Omental fat pad (tissue), 4 donors: ENCODE measurements at places on chromosomes 1 and 21. TPM values are rescaled to one million over a fixed set of nuclear protein-coding genes. Genes with fewer than 3 reads are reported as not detected.

TTLL10 gene
- total RNA-seq, result 0.95 TPM

GRCh38 chr1:203564024-203564423, 62.6 kb upstream of the ATP2B4 start:
- DNase-seq, result no peak

DNA sequence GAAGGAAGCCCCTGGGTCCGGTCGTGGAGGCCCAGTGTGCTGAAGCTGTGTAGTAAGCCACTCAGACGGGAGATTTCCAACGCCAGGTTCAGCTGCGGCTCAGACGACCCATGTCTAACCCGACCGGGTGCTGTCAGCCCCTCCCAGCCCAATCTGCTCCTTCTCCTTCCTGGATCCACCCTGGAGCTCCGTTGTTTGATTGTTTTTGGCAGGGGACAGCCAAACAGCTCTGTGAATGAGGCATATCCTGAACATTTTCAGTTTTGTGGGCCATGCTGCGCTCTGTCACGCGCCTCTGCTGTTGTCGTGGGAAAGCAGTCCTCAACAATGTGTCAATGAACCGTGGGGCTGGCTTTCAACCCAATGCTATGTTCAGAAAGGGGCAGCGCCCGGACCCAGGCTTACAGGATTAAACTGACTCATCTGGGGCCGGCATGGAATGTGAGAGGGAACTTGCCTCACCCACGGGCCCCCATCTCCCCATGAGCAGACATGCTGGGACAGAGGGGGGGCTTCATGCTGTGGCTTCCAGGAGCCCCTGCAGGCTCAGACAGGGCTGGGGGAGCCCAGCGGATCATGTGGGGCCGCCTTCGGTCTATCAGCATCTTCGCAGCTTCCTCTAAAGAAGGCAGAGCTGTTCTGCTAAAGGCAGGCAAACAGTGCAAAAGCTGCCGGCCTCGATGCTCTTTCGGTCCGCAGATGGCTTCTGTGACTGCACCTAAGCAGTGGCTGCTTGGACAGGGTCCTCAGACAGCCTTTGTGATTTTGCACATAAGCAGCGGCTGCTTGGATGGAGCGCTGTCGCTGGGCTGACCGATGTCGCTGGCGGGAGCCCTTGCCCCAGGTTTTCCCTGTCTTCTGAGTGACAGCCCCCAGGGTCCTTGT, 101.7 kb downstream of the RIPK4 start:
- no peak for DNase-seq

- DNase-seq, result no peak
Measured at GRCh38 chr1:220887520-220888416, 8.5 kb downstream of the HLX start.

GRCh38 chr1:236759252-236759859, 35.7 kb upstream of the MTR start:
- DNase-seq, result no peak

DNA sequence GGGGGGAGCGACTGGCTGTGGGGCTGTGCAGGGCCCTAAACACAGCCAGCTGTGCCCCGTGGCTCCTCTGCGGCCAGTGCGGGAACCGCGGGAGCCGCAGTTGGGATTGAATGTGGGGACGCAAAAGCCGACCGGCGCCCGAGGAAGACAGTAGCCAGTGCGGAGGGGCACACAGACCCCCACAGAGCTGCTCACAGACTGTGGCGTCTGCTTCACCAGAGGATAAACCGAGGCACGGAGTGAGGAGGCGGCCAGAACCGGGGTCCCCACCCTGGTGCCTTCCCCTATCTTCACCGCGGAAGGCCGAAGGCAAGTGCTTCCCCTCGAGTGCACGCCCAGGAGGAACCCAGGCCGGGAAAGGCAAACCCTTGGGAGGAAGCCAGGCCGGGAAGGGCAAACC, 8.7 kb upstream of the TMEM52 start:
- DNase-seq, result no peak
